ENCODE measurements at places on chromosomes 3 and 15.

- no peak for DNase-seq
These were observed 37.3 kb downstream of the ATP2B2 start for GRCh38 chr3:10467904-10468612.

DNA sequence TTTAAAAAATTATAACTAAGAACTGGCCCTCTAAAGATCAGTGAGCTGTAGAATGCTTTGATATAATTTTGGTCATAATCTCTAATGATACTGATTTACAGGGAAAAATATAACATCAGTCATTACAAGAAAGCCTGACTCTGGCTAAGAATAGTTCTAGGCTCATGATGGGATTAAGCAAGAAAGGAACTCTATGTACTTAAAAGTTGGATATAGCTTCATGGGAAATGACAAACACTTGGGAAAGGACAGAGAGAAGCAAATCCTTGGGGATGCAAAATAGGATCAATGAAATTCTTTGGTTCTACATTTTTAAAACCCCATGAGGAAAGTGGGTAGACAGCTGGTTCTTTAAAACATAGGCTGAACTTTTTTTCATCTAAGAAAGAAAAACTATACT is 472.7 kb upstream of the NR2F2 start:
- DNase-seq: no peak

DNA sequence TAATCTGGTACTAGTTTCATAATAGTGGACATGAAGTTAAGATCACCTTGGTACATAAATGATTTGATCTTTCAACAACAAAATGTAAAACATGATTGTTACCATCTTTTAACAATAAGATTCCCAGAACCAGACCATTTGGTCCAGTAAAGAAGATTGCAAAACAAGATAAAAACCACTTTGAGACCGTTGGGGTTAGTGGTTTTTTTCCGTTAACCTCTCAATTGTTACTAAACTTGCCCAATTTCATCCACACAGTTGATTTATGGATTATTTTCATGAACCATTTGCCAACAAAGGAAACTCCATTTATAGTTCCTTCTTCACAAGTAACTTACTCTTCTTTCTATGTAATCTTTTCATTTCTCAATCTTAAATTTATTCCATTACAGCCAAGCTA is 53.8 kb downstream of the ATP8B4 start:
- no peak for DNase-seq

DNA sequence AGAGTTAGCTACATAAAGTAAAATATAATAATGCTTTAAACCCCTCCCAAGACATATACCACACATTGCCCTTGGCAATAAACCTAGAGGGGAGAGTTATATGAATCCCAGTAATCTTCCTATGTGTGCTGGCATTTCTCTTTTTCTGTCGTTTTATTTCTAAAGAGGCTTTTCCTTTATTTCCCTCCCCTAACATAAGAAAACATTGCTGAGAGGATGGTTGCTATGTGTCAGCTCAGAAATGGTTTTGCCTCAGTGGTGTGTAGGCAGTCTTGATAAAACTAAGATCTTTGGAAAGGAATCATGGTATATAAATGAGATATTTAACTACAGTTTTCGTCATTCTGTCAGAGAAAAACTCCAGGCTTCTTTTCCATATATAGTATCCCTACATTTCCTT is 30.0 kb downstream of the CCDC191 start:
- no peak for DNase-seq

GRCh38 chr3:194003114-194004057 is 132.6 kb upstream of the HES1 start:
- no peak for DNase-seq

DNA sequence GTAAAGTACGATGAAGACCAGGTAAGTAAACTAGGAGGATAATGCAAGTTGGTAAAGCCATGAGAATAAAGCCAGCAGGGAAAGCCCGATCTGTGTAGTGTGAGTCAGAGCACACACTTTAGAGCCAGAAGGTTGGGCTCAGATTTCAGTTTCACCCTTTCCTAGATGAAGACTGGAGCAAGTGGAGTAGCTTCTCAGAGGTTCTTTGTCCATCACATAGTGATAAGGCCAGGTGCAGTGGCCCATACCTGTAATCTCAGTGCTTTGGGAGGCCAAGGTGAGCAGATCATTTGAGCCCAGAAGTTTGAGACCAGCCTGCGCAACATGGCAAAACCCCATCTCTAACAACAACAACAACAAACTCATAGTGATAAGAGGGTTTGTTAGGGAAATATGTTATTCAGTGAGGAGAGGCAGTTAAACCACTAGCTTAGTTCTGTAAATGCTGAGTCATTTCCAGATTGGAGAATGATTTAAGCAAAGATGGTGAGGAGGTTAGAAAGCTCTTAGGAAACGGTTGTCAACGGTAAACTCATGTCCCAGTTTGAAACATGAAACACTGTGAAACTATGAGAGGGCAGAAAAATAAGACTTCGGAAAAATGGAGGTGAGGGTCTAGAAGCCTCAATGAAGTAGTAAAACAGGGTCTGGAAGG is 39.0 kb downstream of the IL12A start:
- DNase-seq: no peak

- DNase-seq: peak; percentile 6
These were observed at the start of gene ZNF197 for GRCh38 chr3:44624749-44625480. Gene ZNF197, plus strand, starts transcription at chr3:44625036. Its CDS starts 4,119 bp downstream, at chr3:44629155.

- no peak for DNase-seq
These were observed 12.6 kb downstream of the PAQR5 start for GRCh38 chr15:69311319-69311721.

DNA sequence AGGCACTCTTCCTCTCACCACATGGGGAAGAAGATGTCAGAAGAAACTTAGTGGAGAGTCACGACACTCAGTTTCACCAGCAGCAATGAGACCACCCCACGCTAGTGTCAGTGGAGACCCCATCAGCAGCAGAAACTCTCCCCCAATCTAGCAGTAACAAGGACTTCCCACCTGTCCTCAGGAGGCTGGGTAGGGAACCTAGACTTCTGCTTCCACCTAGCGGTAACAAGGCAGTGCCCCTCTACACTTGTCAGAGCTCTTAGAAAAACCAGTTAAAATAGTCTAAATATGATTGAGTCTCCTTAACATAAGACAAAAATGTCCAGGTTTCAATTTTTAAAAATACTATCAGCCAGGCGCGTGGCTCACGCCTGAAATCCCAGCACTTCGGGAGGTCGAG is 57.3 kb downstream of the TRAT1 start:
- DNase-seq: no peak

GRCh38 chr3:150006794-150007193 is 36.1 kb upstream of the PFN2 start:
- no peak for DNase-seq

DNA sequence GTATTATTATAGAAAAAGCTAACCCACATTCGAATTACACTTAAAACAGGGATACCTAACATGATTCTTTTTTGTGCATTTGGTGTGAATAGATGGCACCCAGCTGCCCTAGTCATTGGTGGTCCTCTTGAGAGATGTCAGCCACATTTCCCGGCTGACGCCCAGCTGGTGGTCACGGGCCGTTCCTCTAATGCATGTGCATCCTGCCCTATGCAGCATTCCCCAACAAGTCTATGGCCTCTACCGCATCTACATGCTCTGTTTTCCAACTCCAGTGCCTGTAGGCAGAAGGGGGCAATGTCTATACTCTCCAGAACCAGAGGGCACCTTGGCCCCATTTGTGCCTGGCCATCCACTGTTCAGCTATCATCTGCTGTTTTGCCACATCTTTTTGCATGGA is 78.6 kb upstream of the PRICKLE2 start:
- no peak for DNase-seq

DNA sequence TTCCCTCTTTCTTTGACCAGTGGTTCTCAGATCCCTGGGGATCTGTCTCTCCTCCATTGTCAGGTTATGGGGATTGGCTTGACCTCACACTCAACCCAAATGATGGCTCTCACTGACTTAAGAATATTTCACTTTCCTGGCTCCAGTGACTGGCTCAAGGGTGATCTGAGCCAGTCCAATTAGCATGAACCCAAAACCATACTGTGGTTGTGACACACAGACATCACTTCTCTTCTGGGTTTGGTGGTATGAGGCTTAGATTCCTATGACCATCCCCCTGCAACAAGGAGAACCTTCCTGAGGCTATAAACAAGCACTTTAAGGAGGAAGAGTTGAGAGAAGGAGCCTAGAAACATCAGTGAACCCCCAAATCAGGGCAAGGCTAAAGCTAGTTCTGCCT is 85.8 kb downstream of the KCNAB1 start:
- no peak for DNase-seq

GRCh38 chr15:68592054-68592453 is 13.3 kb downstream of the CORO2B start:
- DNase-seq: no peak

GRCh38 chr3:133540896-133541674 is 32.4 kb upstream of the CDV3 start:
- DNase-seq: no peak

- no peak for DNase-seq
These were observed 34.7 kb upstream of the GCSAM start for GRCh38 chr3:112167758-112168157.

- no peak for DNase-seq
These were observed 25.3 kb downstream of the CHDH start for GRCh38 chr3:53820756-53821580.

DNA sequence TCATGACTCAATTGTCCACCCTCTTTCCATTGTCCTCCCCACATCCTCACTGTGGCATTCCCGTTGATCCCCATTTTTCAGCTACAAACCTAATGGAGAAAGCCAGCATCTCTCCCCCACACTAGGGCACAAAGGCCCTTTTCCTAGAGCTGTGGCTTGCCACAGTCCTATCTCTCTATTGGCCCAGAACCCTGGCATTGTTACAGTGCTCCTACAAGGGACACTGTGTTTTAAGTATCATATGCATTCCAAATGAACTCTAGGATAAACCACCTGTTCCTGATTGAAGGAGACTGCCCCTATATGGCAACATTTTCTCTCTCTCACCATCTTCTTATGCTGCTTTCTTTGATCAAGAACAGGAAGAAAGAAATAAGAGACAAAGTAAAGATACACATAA is 69.4 kb upstream of the SKOR1 start:
- DNase-seq: no peak

- no peak for DNase-seq
These were observed 63.3 kb downstream of the ULK4 start for GRCh38 chr3:41898631-41899030.

DNA sequence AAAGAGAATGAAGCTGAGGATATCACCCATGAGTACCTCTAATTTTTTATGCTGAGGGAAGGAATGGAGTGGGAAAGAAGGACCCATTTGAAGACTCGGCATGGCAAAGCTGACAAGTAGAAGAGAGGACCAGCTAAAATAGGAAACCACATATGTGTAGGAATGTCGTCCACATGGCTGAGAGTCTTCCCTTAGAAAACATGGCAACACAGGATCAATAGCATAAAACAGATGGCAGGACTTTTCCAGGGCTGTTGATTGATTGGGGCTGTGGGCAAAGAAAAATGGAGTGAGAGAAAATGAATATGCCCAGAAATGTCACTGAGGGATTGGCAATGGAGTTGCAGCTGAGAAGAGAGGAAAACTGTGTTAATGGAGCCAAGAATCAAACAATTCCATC is 76.2 kb upstream of the PRICKLE2 start:
- DNase-seq: no peak

DNA sequence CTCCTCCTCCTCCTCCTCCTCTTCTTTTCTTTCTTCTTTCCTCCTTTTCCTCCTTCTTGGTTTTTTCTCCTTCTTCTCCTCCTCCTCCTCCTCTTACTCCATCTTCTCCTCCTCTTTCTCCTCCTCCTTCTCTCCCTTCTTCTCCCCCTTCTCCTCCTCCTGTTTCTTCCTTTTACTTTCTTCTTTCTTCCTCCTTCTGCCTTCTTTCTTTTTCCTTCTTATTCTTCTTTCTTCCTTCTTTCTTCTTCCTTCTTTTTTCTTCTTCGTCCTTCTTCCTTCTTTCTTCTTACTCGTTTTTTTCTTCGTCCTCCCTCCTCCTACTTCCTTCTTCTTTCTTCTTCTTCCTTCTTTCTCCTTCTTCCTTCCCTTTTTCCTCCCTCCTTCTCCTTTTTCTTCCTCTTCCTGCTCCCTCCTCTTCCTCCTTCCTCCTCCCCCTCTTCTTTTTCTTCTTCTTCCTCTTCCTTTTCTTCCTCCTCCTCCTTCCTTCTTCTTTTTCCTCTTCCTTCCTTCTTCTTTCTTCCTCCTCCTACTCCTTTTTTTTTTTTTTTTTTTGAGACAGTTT is 92.1 kb downstream of the SLMAP start:
- DNase-seq: no peak

DNA sequence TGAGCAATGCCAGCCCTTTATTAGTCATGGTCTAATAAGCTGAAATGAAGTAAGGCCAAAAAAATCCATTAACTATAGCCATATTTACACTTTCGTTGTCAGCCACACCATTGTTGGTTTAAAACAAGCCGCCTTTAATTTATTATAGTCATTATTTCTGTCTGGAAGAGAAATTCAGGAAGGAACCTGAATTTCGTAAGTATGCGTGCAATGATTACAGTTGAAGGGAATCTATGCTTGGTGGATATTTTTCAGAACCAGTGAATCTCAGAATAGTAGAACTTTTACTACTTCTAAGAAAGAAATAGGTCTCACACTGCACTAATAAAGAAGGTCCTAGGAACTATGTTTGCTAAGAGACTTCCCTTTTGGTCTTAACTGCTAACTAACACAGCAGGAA is 59.1 kb downstream of the FAM43A start:
- no peak for DNase-seq

DNA sequence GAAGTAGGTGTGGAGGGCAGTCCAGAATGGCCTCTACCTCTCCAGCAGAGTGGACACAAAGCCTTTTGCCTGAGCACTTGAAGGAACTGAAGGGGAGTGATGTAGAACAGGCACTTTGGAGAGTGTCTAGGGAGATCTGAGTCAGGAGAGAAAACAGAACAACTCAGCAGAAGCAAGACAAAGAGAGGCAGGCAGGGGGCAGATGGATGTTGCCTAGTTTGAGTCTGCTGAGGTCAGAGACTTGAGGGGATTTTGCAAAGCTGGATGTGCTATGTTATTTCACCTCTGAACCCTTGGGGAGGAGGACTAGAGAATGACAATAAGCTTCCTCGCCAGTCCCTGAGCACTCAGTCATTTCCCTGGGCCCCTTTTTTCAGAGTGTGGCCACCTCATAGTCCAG is 366.4 kb downstream of the EPHB1 start:
- DNase-seq: no peak

DNA sequence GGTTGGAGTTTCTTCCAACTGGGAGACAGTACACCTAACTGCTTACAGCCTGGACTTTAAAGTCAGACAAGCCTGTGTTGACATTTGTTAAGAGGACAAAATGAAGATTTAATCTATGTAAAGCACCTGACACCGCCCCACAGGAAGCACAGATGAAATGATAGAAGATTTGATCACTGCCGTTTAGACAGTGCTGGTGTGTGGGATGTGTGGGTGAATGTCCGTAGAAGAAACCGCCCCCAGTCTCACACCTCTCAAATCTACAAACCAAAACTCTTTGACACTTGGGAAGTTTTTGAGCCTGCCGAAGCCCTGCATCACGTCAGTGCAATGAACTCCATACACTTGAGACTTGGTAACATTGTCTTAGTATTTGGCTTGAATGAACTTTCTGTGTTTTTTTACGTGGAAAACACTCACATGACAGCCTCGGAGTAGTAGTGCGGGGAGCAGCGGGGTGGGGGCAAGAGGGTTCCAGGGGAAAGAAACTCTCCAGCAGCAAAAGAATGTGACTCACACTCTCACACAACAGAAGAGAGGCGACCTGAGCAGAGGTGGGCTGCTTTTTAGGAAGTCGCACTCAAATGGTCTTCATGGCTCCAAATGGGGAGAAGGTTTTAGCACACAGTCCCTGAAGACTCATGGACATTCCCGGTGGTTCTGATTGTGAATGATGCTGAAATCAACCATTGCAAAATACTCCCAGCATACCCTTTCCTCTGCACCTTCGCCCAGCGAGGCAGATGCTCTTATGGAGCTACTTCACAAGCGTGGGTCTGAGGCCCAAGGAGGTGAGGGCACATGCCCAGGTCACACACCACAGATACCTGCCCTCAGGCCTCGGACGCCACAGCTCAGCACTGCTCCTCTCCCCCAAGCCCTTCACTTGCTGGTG is 79.2 kb downstream of the SRGAP3 start:
- DNase-seq: no peak

Measured in stimulated activated CD8-positive, alpha-beta memory T cell treated with anti-CD3 and anti-CD28 coated beads, Interleukin-7, amount 100 ng/mL, for 1 hour (primary cell).